ENCODE measurements at places on chromosomes 4 and X. TPM values are rescaled to one million over a fixed set of nuclear protein-coding genes. Genes with fewer than 3 reads are reported as not detected.

- DNase-seq = peak; percentile 63
Observed at GRCh38 chrX:9291629-9292028, 173.2 kb upstream of the TBL1X start.

- DNase-seq = no peak
Observed at GRCh38 chr4:26058537-26058936, 144.5 kb downstream of the SMIM20 start.

DNA sequence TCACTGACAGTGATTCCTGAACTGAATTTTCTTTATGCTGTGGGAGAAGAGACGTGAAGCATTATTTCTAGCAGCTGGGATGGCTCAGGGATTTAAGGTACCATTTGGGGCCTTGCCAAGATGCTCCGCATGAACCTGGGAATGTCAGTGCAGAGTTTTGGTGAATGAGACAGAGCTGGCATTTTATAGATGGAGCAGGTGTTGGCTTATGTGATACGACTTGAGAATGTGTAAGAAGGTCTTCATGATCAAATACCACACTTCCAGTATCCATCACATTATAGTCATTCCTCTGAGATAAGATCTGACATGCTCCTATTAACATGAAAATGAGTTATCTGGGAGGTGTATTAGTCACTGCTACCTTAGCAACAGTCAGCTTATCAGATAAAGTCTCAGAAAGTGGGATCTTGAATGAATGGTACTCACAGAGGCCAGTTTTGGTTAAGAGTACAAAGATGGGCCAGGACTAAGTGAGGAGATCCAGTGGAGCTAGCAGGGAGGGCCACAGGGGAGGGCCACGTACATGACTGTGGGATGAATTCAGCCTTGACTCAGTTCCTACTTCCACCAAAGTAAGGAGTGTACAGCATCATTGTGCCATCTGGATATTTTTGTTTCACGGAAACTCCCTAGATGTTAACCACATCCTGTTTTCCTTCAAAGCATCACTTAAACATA lies 116.7 kb downstream of the SPCS3 start:
- no peak for DNase-seq

The RENBP gene
- polyA plus RNA-seq = 26.5 TPM

- no peak for DNase-seq
Observed at GRCh38 chrX:15322472-15322871, 7.0 kb upstream of the ASB11 start.

The FBXW7 gene
- 32.5 TPM for polyA plus RNA-seq

DNA sequence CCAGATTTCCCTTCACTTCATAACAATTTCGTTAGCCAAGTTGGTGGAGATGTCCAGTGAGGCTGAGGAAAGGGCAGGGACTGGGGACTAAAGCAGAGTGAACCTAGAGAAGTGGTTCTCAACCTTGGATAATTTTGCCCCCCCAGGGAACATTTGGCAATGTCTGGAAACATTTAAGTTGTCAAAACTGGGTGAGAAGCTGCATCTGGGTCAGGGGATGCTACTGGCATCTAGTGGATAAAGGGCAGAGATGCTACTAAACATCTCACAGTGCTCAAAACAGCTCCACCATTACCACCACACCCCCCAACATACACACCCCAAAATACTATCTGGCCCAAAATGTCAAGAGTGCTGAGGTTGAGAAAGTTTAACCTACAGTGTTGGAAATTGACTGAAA lies 32.0 kb upstream of the FGF16 start:
- no peak for DNase-seq

The TLR6 gene
- 0.74 TPM for polyA plus RNA-seq

The NKAP gene
- 14.7 TPM for polyA plus RNA-seq

- DNase-seq = no peak
Observed at GRCh38 chr4:119139822-119140252, 4.2 kb downstream of the MYOZ2 start.

- DNase-seq = no peak
Observed at GRCh38 chrX:99705701-99706100, 704.4 kb downstream of the PCDH19 start.

- DNase-seq = no peak
Observed at GRCh38 chr4:125020089-125021034, 294.4 kb upstream of the FAT4 start.

The CT45A2 gene
- polyA plus RNA-seq = not detected

- no peak for DNase-seq
Observed at GRCh38 chr4:173518425-173519102, 11.5 kb downstream of the HAND2 start.

The GSX2 gene
- polyA plus RNA-seq = not detected

GRCh38 chrX:26889574-26889973 lies 573.6 kb downstream of the PPP4R3C start:
- DNase-seq = no peak

DNA sequence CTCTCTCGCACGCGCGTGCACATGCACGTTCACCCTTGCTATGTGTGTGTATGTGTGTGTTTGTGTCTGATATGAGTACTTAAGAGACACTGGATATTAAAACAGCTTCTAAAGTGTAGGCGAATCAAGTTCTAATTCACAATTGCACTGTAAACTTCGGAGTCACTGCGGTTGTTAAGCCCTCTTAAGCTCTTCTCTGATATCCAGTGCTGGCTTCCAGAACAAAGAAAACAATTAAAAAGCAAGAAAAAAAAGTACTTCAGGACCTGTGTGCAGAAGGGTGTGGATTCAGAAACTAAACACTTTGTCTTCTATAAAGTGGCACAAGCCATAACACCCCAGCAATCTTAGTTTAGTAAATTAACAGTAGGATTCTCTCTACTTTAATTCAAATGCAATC lies 300.2 kb downstream of the PCDH7 start:
- DNase-seq = no peak

GRCh38 chr4:163372029-163372428 lies 28.3 kb downstream of the NPY5R start:
- DNase-seq = no peak

The PF4V1 gene
- polyA plus RNA-seq = 0.84 TPM

GRCh38 chr4:3402491-3403347 lies 39.0 kb upstream of the HGFAC start:
- no peak for DNase-seq

Data from renal pelvis (tissue), 12 donors.